Bronchial epithelial cell (primary cell): ENCODE measurements at places on chromosomes 12 and 14.

DNA sequence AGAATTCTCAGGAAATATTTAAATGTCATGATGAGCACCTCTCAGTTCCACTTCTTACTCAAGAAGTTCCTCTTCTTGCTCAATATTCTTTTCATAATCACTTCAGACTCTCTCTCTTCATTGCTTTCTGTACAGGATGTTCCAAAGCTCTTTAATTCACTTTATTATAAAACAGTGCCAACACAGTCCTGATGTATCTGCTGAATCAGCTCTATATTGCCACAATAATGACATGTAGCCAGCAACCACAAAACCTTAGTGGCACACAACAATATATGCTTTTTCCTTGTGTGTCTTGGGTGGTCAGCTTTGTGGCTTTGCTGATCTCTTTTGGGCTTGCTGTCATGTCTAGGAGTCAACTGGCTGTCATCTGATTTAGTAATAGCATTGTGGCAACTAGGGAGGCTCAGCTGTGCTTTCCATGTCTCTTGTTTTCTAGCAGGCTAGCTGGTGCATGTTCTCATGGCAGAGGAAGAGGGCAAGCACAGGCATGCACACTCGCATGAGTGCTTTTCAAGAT, 52.8 kb upstream of the SLC2A13 start:
- DNase-seq: peak; percentile 99

DNA sequence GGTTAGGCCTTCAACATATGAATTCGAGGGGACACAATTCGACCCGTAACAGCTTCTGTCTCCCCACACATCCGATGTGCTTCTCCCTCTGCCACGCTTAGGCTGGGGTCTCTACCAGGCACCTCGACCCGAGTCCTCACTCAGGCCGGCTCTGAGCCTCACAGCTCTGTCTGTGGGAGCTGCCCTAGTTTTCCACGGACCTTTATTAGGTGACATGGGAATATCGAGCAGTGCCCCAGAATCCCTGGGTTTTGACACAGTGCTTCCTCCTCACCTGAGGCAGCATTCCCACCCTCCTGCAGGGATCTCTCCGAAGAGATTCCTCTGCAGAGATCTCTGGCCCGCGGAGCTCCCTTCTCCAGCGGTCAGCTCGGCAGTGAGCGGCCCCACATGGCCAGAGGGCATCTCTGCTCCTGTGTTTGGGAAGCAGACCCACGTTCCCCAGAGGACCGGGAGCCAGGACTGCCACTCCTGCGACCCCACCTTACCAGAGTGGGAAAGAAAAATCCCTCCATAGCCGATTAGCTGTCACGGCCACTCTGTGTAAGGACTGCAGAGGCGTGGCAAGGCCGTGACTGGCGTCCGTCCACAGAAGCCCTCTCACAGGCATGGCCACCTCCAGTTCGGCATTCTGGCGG, 21.2 kb downstream of the ZBTB42 start:
- no peak for DNase-seq

- DNase-seq: no peak
Observed at GRCh38 chr14:106268013-106268727, 741.8 kb downstream of the TMEM121 start.

DNA sequence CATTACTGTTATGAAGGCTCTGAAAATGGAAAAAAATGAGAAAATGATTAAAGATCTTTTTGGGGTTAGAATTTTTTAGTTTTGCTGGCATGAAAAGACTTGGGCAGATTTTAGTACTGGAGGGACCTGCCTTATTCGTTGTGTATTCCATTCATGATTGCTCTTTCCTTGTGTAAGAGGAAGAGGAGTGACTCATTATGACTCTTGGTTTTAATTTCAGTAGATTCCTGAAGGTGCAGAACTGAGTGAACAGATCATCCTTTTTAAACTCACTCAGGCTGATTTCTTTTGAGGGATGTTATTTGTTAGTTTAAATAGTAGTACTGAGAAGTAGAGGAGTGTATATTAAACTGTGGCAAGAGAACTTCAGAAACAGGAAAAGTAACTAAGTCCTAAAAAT, 41.6 kb downstream of the AKAP6 start:
- DNase-seq: peak; percentile 96

GRCh38 chr12:13976028-13976584, 5.3 kb downstream of the GRIN2B start:
- DNase-seq: no peak

- no peak for DNase-seq
Observed at GRCh38 chr14:97057238-97058073, 260.3 kb downstream of the VRK1 start.

- no peak for DNase-seq
Observed at GRCh38 chr14:61510736-61511557, 184.4 kb upstream of the HIF1A start.

GRCh38 chr12:126369487-126370463, 1304.5 kb downstream of the AACS start:
- peak; percentile 21 for DNase-seq

DNA sequence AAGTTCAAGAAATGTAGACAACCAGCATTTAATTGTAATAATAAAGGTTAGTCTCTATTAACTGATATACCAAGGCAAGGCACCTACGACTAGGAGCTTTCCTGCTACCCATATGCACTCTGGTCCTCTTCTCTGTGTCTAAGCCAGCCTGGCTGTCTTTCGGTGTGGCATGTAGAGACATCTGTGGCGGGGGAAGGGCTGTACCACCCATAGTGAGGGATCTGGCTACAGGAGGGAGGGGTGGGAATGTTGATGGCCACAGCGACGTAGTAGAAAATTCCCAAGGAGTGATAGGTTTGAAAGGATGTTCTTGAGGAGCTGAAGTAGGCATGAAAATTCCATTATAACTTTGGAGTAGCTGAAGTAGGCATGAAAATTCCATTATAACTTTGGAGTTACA, 344.2 kb downstream of the ATP23 start:
- DNase-seq: no peak

DNA sequence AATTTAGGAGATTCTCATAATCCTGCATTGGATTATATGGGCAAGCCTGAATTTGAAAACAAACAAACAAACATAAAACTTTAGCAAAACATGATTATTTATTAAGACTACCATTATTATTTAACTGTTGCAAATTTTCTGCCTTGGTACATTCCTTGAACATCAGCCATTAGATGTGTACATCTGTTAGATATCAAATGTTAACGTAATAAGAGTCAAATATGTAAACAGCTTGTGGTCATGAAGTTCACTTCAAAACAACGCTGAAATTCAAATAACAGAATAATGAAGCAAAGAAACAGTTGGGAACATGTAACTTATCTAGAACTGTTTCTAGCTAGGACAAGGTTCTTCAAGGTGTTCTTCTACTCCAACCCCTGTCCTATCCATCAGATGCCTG, 14.3 kb upstream of the TMX1 start:
- no peak for DNase-seq

- no peak for DNase-seq
Observed at GRCh38 chr14:75987201-75987970, 1.8 kb downstream of the IFT43 start.

DNA sequence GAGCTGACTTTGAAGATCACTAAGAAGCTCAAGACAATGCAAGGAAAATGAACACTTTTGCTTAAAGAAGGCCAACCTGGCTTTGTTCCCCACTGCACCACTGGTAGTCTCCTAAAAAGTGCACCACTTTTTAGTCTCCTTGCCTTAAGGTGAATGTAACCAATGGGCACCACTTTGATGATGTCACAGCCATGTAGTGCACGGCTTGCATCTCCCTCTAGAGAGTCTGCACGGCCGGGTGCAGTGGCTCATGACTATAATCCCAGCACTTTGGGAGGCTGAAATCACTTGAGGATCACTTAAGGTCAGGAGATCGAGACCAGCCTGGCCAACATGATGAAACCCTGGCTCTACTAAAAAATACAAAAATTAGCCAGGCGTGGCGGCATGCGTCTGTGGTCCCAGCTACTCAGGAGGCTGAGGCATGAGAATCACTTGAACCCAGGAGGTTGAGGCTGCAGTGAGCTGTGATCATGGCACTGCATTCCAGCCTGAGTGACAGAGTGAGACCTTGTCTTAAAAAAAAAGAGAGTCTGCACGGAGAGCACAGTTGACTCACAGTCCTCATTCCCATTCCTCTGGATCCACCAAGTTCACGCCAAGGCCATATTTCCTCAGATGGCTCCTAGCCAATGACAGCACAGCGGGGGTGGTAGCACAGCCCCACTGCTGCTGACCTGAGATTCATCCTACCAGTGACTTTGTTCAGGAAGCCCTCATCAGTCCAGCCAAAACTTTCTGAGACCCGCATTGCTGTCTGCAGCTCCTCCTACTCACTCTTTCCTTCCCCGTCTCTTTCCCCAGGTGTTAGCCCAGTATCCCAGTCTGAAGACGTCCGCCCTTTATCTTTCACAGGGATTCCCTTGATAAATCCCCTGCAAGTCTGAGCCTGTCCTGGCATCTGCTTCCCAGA, 16.5 kb upstream of the IFT81 start:
- DNase-seq: peak; percentile 83

GRCh38 chr12:93802293-93802692, 125.1 kb downstream of the CRADD start:
- no peak for DNase-seq

DNA sequence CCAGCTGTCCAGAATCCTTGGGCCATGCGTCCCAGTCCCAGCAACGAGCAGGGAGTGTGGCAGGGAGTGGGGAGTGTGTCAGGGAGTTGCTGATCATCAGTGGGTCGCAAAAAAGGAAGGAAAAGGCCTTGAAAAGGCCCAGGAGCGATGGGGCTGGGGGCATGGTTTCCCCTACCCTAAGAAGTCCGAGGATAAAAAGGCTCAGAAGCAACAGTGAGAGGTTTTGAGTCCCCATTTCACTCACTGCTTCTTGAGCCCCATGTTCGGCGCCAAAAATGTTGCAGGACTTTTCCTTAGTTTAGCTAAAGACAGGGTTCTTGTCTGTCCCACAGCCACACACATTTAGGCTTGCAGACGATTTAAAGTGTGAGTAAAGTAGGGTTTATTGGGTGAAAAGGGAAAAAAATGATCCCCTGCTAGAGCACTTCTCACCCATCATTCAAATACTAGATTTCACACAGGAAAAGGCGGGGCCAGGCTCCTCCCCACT, 189.5 kb downstream of the KCNC2 start:
- DNase-seq: no peak
